ENCODE measurements at places on chromosomes 4 and X.

DNA sequence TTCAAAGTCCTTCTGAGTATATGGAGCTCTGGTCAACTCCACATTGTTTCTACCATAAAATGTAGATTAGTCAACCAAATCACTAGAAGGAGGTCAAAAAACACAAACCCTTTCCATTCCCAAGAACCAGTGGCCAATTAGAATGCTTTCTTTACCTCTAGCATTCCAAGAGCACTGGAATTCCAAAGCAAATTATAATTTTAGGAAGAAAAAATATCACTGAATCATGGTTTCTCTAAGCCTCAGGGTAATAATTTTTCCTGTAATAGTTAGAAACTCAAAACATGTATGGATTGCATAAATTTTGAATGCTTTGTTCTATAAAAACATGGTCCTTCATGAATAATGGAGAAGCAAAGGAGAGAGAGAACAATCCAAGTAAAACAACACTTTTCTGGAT lies 39.5 kb downstream of the LEF1 start:
- DNase-seq = no peak

- DNase-seq = no peak
Measured at GRCh38 chr4:121950680-121951520, 960 bp downstream of the TRPC3 start.

DNA sequence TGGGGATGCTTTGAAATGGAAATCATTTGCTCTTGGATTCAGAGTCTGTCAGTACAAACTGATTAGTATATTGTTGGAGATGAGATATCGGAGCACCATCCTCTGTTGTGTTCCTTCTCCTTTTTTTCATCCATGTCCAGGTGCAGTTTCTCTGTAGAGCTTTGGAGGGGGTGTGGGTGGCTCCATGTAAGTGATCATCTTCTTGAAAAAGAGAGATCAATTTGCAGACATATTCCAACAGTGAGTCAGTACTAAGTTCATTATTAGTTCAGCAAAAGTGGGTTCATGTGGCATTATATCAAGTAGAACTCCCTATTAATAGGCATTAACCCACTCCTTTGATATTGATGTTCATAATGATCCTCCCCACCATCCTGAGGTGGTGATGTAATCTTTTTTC lies 18.9 kb downstream of the FRAS1 start:
- DNase-seq = no peak

DNA sequence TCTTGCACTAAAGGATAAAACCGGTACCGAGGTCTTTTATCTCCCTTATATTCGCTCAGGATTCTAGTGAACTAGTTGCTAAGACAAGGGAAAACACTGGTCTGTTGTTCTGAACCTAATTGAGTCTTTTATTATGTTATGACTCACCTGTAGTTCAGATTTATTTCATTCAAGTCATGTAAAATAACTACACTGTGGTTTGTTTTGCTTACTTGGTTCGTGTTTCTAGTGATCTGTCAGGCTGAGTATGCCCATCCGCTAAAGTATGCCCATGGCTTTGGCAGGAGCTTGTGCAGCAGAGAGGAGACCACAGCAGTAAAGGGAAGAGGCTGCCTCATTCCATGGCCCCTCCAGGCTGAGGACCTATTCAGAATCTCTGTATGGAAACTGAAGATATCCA lies 126.1 kb downstream of the AFF1 start:
- no peak for DNase-seq

GRCh38 chr4:139525414-139525813 lies 30.6 kb downstream of the SETD7 start:
- no peak for DNase-seq

DNA sequence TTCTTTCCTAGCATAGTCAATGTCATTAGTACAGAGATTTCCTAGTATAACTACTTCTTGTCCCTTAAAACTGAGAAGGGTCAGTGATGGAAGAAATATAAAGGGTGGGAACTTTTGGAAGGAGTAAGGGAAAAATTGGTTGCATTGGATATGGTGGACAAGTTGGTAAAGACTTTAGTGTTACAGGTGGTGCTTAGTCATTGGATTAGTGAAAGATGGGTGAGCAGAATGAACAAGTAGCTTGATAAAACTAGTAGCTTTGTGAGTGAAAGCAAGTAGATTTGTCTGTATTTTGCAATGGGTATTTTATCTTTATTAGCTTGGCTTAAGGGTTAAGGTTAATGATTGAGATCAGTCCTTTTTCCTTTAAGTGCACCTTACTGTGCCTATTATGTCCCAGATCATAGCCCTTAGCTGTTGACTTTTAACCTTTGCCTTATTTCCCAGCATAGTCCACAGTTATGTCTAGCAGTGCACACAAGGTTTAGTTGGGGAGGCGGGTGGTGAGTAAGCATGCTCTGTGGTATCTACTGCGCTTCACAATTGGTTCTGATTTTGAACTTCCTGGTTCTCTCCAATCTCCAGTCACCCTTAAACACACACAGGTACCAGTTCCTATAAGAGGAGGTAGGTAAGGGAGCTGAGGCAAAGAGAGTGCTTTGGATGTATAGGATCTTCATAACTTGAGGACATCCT lies 9.5 kb downstream of the WDR44 start:
- DNase-seq = no peak

- DNase-seq = no peak
Measured at GRCh38 chr4:30973993-30974392, 253.8 kb downstream of the PCDH7 start.

GRCh38 chrX:80511969-80512760 lies 91.9 kb downstream of the TENT5D start:
- DNase-seq = no peak

DNA sequence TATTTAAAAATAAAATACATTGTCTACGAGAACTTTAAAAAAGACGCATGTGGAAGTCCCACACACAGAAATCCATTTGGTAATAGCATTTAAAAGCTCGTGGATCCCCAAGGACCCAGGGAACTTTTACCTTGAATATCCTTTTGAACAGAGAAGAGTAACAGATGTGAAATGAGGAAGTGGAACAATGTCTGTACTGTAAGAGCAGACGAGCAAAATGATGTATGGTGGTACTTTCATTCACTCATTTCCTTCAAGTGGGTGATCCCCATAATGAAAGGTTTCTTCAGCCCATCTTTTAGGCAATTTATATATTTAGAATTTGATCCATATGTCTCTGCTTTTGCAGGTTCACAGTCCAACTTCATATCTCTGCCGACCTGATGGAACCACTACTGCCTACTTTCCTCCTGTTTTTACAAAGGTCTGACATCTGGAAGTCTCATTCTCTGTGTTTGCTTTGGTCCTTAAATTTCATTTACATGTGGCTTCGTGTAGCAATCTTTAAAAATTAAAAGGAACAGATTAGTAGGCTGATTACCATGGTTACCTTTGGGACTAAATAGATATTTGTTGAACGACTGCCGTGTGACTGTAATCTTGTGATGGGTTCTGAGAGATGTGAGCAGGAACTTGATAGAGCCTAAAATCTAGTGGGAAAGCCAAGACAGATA lies 188.4 kb downstream of the PALLD start:
- DNase-seq = no peak

DNA sequence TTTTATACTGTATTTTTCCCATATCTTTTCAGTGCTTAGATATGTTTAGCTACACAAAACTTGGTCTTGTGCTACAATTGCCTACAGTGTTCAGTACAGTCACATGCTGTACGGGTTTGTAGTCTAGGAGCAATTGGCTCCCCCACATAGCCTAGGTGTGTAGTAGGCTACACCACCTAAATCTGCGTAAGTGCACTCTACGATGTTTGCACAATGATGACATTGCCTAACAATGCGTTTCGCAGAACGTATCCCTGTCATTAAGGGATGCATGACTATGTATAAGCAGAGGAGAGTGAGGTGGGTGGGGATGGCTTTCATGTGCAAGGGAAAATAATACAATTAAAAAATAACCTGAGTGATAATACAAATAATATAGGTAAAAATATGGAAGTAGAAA lies 131.4 kb downstream of the GBA3 start:
- DNase-seq = no peak

DNA sequence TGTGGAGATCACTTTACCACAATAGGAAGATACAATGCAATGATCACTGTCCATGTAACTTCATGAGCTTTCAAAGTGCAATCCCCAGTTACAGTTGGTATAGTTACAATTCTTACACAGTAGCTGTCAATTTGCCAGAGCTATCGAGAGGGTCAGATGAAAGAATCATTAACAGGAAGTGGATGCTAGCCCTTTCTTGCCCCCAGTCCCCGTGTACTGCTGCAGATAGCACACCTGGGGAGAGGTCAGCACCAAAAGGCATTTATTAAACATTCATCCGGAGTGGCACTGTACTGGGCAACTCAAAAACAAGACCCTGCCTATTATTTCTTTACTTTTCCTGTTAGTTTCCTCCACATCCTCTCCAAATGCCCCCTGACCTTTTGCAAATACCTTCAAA lies 47.7 kb downstream of the SOD3 start:
- no peak for DNase-seq

GRCh38 chr4:181597766-181598165 lies 645.4 kb upstream of the TENM3 start:
- no peak for DNase-seq

- DNase-seq = no peak
Measured at GRCh38 chr4:57044996-57045395, 65.2 kb downstream of the IGFBP7 start.

GRCh38 chr4:145821766-145822165 lies 116.9 kb downstream of the ZNF827 start:
- DNase-seq = no peak
